ENCODE measurements at places on chromosomes 2 and 18. TPM values are rescaled to one million over a fixed set of nuclear protein-coding genes. Genes with fewer than 3 reads are reported as not detected.

DNA sequence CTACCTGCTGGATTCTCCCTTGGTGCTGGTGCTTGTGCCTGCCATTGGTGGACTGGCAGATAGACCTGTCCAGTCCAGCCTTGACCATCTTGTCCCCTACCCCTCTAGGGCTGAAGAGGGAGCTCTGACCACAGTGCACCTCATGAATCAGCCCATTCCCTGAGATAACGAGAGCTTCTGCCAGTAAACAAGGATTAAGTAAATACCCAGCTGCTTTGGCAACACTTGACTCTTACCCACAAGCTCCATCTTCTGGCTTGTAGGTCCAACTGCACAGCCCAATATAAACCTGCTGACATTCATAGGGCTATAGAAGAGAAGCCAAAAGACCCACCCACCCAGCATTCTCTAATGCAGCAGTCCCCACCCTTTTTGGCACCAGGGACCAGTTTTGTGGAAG is 186.4 kb downstream of the PIK3C3 start:
- DNase-seq: no peak

Gene UGT1A5
- total RNA-seq: not detected

DNA sequence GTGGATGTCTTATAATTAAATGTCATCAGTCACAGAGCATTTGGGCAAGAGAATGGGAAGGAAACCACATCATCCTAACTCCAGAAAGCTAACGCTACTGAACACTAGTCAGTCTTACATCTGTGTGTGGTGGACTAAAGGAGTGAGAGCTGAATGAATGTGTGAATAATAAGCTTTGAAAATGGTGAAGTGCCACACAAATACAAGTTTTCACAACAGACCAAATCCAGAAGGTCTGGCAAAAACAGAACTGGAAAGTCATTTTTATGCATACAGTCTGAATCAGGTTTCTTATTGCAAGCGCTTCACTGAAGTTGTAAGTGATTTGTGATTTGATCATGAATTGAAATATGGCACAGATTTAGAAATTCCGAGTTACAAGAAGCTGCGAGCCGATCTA is 175.7 kb downstream of the ZNF516 start:
- DNase-seq: no peak

- no peak for DNase-seq
Observed at GRCh38 chr2:28447086-28447485, 48.8 kb upstream of the PLB1 start.

DNA sequence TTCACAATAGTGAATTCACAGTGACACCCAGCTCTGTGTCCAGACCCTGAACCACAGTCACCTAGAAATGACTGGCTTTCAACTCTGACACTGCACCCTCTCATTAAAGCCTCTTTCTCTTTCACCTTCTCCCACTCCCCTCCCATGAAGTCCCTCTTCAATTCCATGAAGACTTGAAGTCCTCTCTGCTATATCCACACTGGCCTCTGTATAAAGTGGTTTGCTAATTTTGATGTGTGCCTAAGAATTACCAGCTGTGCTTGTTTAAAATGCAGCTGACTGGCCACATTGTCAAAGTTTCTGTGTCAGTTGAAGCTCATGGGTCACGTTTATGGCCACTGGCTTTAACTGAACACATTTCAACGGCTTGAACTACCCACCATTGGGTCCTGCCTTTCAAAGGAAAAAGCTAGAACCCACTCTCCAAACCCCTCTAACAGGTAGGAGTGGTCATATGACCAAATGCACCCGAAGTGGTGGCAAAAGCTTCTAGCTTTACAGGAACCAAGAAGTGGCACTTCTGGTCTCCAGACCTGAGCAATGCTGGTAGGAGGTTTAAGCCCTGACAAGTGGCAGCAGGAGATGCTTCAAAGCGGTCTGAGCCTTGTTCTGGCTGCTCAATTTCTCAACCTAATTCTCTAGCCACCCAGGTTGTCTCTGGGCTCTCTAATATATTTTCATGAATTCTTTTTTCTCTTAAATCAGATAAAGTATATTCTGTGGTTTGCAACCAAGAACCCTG is 34.2 kb downstream of the B4GALT6 start:
- no peak for DNase-seq

DNA sequence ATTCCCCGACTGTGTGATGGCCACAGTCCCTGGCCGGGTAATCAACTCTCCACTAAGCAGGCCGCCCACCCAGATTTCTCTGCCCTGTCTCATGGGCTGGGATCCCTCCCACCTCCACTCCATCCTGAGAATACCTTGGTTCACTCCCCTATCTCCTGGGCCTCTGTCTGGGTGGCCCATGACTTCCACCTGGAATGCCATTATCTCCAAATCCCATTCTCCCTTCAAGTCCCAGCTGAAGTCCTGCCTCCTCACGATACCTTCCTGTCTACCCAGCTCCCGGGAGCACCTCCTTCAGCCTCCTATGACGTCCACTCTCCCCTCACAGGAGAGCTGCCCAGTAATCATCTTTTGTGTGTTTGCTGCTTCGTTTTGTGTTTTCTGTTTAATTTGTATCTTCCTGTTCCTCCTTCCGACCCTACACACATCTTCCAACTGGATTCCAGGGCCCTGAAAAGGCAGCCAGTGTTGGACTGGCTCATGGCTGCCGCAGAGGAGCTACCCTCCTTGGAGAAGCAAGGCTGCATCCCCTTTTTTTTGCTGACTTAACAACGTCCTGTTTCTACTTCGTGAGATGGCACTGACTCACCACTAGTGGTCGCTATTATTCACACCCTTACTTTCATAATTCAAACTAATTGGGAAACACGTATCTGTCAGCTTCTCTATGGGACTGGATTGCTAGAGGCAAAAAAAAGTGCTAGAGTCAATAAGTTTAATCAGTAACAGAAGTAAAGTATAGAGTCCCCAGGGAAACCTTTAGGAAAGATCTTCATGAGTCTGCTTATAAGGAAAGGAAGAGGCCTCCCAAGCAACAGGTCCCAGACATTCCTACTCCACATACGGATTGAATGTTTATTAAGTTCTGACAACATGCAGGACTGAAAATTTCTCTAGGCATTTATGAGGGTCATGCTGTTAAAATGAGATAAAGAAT is 171.9 kb upstream of the GATA6 start:
- DNase-seq: no peak

Gene CNGA3
- 1.1 TPM for total RNA-seq

Gene ARL5A
- total RNA-seq: 34.0 TPM

DNA sequence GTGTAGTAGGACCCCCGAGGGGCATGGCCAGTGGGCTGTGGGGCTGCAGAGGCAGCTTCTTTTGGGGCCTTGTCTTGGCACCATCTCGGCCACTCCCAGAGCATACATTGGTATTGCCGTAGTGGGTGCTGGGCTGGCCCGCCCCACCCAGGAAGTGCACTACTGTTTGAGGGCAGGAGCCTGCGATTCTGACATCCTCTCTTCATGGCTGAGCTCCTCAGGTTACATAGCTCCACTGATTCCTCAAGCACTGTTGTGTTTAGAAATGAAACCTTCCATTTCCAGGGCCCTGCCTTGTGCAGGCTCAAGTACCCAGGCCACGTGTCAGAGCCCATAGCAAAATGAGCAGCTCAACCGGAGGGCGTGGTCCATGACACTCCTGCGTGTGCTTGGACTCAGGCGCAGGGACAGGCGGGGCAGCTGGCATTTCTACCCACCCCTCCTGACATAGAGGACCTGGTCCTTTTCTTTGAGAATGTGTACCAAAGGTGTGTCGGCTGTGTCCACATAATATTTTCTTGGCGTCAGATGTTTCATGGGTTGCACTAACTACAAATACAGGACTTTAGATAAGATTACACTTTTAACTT is 67.9 kb downstream of the DGKD start:
- peak; percentile 44 for DNase-seq

GRCh38 chr2:96527286-96528005 is 9.1 kb upstream of the ARID5A start:
- DNase-seq: no peak

DNA sequence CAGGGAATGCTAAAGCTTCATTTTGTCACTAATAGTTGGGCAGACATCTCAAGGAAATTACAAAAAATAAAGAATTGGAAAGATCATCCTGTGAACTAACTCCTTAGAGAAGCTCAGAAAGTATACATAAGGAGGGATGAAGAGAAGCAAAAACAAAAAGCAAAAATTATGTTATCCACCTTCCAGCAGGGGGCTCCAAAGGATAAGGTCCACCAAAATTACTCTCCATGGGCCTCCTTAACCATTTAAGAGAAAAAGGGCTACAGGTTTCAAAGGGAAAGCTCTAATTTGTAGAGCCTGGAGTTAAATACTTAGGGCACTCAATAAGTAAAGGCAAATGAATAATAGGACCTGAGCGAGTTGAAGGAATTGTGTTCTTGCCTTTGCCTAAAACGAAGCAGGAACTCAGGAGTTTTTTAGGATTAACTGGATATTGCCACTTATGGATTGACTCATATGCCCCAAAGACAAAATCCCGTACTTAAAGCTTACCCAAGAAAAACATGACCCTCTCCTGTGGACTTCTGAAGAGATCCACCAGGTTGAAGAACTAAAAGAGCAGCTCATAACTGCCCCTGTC is 1167.9 kb downstream of the DSC3 start:
- DNase-seq: no peak

GRCh38 chr2:173195100-173195499 is 119.5 kb downstream of the MAP3K20 start:
- DNase-seq: no peak

Gene SCN3A
- total RNA-seq: 3.7 TPM

All from testis (tissue), 5 donors.